ENCODE measurements at places on chromosomes 11 and 22. TPM values are rescaled to one million over a fixed set of nuclear protein-coding genes. Genes with fewer than 3 reads are reported as not detected.

DNA sequence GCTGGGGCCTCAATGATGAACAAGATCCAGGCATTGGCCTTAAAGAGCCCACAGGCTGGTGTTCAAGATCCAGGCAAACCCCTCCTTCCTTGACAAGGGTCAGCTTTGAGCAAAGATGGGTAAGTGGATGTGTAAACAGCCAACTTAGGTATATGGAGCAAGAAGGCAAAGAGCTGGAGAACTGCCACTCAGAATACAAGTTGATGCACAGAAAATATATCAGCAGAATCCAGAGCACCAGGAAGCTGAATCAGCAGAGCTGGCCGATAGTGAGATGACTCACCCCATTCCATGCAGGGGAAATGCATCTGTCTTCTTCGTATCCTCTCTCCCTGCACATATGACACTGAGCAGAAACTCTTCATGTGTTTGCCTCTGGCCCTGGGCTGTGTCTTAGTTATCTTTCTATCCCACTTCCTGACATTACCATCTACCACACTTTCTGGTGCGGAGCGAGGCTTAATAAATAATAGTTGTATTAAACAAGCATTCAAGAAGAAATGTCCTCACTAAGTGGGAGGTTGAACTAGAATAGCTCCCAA is 57.8 kb downstream of the ENDOD1 start:
- H3K4me1 ChIP-seq, result peaks cover 8% of the 10 kb centered on the region
- no peak overlapping the region for H3K4me3 ChIP-seq
- peaks cover 25% of the 10 kb centered on the region for H3K27me3 ChIP-seq

DNA sequence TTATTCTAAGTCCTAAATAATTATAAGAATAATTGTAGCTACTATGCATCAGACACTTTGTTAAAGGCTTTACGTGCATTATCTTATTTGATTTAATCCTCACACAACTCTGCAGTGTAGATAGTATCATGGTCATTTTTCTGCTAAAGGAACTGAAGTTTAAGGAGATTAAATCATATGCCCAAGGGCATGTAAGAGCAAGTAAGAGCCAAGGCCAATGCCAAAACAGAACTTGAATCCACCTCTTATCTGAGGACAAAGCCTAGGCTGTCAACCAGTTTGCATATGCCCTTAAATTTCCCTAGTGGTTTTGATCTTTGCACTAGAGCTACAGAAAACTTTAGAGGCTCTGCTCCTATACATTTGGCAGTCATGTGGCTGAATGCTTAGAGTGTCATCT is 65.6 kb upstream of the OR5AK2 start:
- no peaks in the 10 kb centered on the region for H3K27me3 ChIP-seq
- no peak overlapping the region for H3K4me3 ChIP-seq
- peaks cover 4% of the 10 kb centered on the region for H3K4me1 ChIP-seq
- H3K27ac ChIP-seq, result no peak overlapping the region
- H3K36me3 ChIP-seq, result no peaks in the 10 kb centered on the region

The CD3G gene
- not detected for polyA plus RNA-seq

The OR5F1 gene
- polyA plus RNA-seq, result not detected

The CATSPERZ gene
- polyA plus RNA-seq, result 0.54 TPM

- peak overlapping the region; percentile 56 for H3K4me3 ChIP-seq
- H3K27ac ChIP-seq, result peak overlapping the region; percentile 91
- H3K4me1 ChIP-seq, result no peaks in the 10 kb centered on the region
- DNase-seq, result peak; percentile 69
Observed at GRCh38 chr11:67584205-67584880, 731 bp downstream of the GSTP1 start.

DNA sequence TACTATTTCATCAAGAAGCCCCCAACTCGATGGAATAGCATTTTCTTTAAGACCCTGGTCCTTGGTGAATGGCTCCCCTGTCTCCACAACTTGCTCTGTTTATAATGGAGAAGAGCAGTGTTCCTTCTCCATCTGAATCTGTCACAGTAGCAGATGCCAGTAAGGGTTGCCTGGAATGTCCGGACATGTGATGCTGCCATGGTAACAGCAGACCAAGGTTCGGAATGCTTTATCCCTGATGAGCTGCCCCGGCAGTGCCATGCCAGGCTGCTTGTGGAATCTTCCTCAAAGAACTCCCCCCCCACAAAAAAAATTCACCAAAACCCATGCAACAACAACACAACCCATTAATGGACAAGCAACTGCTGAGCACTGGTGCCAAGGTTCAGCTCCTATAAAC is 72.5 kb downstream of the KCNC1 start:
- H3K4me3 ChIP-seq, result no peak overlapping the region
- DNase-seq, result no peak
- peaks cover 17% of the 10 kb centered on the region for H3K4me1 ChIP-seq
- H3K36me3 ChIP-seq, result no peaks in the 10 kb centered on the region

DNA sequence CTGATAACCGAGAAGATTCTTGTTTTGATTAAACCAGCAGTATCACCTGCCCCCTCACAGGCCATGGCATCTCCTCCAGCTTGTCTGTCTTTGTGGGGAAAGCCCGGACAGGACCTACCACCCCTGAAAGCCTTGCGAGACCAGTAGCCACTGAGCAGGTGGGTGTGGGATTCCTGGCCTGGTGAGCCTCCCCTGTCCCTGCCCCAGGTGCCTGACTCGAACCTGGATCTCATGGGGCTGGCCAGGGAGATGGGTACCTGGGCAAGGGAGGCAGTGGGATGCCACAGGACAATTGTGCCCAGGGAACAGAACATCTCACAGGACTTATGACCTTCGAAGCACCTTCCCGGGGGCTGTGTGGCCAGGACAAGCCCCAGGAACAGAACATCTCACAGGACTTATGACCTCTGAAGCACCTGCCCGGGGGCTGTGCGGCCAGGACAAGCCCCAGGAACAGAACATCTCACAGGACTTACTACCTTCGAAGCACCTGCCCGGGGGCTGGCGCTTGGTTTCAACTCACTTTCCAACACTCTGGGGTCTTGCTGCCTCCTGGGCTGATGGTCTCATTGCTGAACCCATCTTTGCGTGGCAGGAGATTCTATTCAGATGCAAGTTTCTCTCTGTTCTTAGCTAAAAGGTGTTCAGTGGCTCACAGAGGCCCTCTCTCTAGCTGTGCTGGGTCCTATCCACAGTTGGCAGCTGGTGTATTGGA is 854.5 kb downstream of the BRD1 start:
- H3K36me3 ChIP-seq, result no peaks in the 10 kb centered on the region
- no peak overlapping the region for H3K4me3 ChIP-seq
- DNase-seq, result no peak
- H3K4me1 ChIP-seq, result no peaks in the 10 kb centered on the region

GRCh38 chr11:7251487-7251835 is 243 bp upstream of the SYT9 start:
- H3K4me1 ChIP-seq, result peaks cover 10% of the 10 kb centered on the region
- peak overlapping the region; percentile 56 for H3K4me3 ChIP-seq
- H3K27ac ChIP-seq, result no peak overlapping the region
- peaks cover 52% of the 10 kb centered on the region for H3K27me3 ChIP-seq

The COMT gene
- 33.2 TPM for polyA plus RNA-seq

DNA sequence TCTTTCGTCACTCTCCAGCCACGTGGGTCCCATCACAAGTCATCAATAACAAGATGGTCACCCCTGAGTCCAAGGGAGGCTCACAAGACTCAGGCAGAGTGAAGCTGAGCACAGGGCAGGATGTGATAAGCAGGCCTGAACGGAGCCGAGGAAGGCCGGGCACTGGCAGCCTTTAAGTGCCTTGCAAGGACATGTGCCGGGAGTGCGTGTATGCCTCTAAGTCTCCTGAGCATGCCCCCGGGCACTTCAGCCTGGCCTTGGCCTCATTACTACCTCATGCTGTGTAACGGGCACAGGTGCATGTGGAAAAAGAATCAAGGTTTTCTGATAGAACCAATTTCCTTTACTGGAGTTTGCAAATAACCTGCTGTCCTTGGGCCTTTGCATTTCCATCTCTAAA is 55.8 kb downstream of the UBASH3B start:
- H3K36me3 ChIP-seq, result no peaks in the 10 kb centered on the region
- no peak overlapping the region for H3K4me3 ChIP-seq
- H3K27me3 ChIP-seq, result no peaks in the 10 kb centered on the region

GRCh38 chr22:20117633-20118299 is 740 bp upstream of the TRMT2A start:
- peak overlapping the region; percentile 75 for H3K27ac ChIP-seq
- H3K36me3 ChIP-seq, result peaks cover 25% of the 10 kb centered on the region
- H3K4me1 ChIP-seq, result peaks cover 10% of the 10 kb centered on the region

The NDUFS3 gene
- 210 TPM for polyA plus RNA-seq

The PDGFB gene
- 8.6 TPM for polyA plus RNA-seq

- H3K27me3 ChIP-seq, result no peaks in the 10 kb centered on the region
- no peaks in the 10 kb centered on the region for H3K4me1 ChIP-seq
- no peak overlapping the region for H3K4me3 ChIP-seq
- no peak for DNase-seq
Observed at GRCh38 chr22:22404598-22405284, 103.8 kb downstream of the ZNF280B start.

The SLC5A1 gene
- polyA plus RNA-seq, result 0.76 TPM

DNA sequence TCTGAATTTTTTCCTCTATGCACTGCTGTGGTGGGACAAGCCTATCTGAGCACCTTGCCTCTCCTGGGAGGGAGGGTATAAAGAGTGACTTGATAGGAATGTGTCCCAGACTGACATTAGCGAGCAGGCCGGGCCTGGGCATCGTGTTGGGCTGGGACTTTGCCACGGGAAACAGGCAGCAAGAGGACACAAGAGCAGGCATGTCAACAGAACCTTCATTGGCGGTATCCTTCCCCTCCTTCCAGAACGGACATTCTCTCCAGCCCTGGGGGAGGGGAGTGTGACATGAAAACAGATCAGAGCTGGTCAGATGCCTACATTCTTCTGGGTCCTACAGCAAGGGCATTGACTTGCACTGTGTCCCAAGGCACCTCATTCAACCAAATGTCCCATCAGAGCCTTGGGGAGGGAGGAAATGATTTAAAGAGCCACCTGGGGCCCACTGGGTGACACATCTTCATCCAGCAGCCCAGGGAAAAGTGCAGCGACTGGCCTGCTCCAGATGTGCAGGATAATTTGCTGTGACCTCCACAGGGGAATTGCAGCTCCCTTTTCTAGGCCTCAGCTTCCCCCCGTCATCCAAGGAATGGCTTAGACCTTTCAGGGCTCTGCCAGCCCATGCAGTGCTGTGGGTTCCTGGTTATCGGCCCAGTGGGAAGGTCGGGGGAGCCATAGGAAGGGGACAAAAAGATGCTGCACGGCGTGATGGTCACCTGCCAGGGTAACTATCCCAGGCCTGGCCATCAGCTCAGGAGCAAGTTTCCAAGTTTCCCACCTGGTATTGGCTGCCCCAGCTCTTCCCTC is 21.8 kb upstream of the UVRAG start:
- DNase-seq, result no peak
- H3K4me1 ChIP-seq, result no peaks in the 10 kb centered on the region
- no peaks in the 10 kb centered on the region for H3K27me3 ChIP-seq

- H3K27me3 ChIP-seq, result peaks cover 3% of the 10 kb centered on the region
- H3K36me3 ChIP-seq, result no peaks in the 10 kb centered on the region
- no peak overlapping the region for H3K4me3 ChIP-seq
- H3K4me1 ChIP-seq, result peaks cover 5% of the 10 kb centered on the region
Observed at GRCh38 chr11:114130629-114131277, 71.2 kb downstream of the ZBTB16 start.

DNA sequence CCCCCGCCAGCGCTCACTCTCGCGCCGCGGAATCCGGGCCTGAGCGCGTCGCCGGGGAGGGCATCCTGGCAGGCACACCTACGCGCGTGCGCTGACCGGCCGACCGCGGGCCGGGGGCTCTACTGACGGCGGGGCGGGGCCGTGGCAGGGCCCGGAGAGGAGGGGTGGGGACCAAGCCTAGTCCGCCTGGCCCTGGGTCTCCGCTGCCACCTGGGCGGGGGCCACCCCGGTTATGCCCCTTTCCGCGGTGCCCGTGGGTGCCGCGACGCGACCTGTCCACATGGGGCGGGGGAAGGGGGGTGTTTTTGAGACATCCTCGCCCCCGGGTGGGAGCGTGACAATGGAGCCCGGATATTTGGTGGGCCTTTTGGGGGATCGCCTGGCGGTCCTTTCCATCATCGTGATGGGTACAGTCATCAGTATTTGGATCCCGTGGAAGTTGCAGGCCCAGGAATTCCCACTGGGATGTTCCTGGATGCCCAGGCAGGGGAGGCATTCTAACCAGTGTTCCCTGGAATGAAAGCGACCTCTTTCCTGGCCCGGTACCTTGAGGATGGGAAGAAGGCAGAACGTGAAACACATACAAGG is 2.2 kb downstream of the NCAM1 start:
- H3K36me3 ChIP-seq, result no peaks in the 10 kb centered on the region
- peaks cover 10% of the 10 kb centered on the region for H3K4me1 ChIP-seq
- peak overlapping the region; percentile 77 for H3K4me3 ChIP-seq
- no peaks in the 10 kb centered on the region for H3K27me3 ChIP-seq
- H3K27ac ChIP-seq, result no peak overlapping the region

- H3K4me3 ChIP-seq, result no peak overlapping the region
- H3K36me3 ChIP-seq, result peaks cover 52% of the 10 kb centered on the region
- H3K27ac ChIP-seq, result no peak overlapping the region
- DNase-seq, result no peak
Observed at GRCh38 chr11:61368646-61369045, 6.5 kb downstream of the TMEM138 start.

GRCh38 chr11:104433751-104434150 is 269.8 kb upstream of the PDGFD start:
- no peak overlapping the region for H3K4me3 ChIP-seq
- peaks cover 30% of the 10 kb centered on the region for H3K4me1 ChIP-seq
- no peaks in the 10 kb centered on the region for H3K27me3 ChIP-seq
- no peak for DNase-seq

GRCh38 chr22:47625013-47625385 is 862.5 kb downstream of the TBC1D22A start:
- DNase-seq, result no peak
- H3K27me3 ChIP-seq, result no peaks in the 10 kb centered on the region
- H3K4me3 ChIP-seq, result no peak overlapping the region
- H3K36me3 ChIP-seq, result no peaks in the 10 kb centered on the region

The ZNF215 gene
- polyA plus RNA-seq, result 1.0 TPM

DNA sequence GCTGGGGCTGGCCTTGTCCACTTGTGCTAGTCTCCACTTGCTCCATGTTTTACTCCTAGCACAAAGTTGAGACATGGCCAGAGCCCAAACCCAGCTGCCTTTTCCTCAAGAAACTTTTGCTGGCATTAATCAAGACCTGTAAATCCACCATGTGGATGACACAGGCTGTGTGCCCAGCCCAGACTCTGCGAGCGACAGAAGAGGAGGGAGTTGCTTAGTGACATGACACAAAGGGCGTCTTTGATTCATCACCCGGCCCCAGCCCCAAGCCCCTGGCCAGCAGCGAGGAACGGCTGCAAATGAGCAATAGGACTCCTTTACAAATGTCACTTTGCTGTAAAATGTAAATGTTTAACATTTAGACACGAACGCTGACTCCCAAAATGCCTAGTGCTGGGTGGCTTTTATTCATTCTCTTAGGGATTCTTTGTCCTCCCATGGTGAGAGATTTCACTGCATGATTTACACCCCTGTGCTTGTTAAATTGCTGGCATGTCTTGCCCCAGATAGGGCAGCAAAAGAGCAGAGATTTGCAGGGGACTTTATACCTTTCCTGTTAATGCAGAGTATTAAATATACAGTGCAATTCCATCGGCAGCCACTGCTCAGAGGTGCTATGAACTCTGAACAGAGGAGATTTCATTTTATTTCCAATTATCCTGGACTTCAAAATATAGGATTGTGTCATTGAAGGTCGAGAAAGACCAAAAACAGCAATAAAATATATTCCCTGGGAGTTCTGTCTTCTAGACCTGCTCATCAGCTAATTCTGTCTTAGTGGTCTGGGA is 263.6 kb upstream of the NCAM1 start:
- no peak overlapping the region for H3K4me3 ChIP-seq
- H3K36me3 ChIP-seq, result no peaks in the 10 kb centered on the region
- no peaks in the 10 kb centered on the region for H3K4me1 ChIP-seq
- H3K27ac ChIP-seq, result no peak overlapping the region

The APOA5 gene
- polyA plus RNA-seq, result not detected
